ENCODE measurements at places on chromosomes 12 and 14. TPM values are rescaled to one million over a fixed set of nuclear protein-coding genes. Genes with fewer than 3 reads are reported as not detected.

The TOGARAM1 gene
- total RNA-seq, result 21.8 TPM

The TRPV4 gene
- 2.4 TPM for total RNA-seq

The TEX22 gene
- total RNA-seq, result 0.33 TPM

The P2RX7 gene
- total RNA-seq, result 4.7 TPM

The FGF23 gene
- not detected for total RNA-seq

The ERBB3 gene
- 7.2 TPM for total RNA-seq

The VDR gene
- 21.0 TPM for total RNA-seq

The ASB8 gene
- 37.3 TPM for total RNA-seq

The KRT3 gene
- not detected for total RNA-seq

The MGST1 gene
- 891 TPM for total RNA-seq

The RIPK3 gene
- 8.1 TPM for total RNA-seq

The RPS26 gene
- total RNA-seq, result 2,374 TPM

The GPRC5A gene
- 22.3 TPM for total RNA-seq

The BRI3BP gene
- total RNA-seq, result 4.0 TPM

The FOXN4 gene
- not detected for total RNA-seq

The C12orf50 gene
- total RNA-seq, result 1.4 TPM

The BBOF1 gene
- 3.1 TPM for total RNA-seq

The FOS gene
- 231 TPM for total RNA-seq

The NEUROD4 gene
- not detected for total RNA-seq

The TMPRSS12 gene
- not detected for total RNA-seq

The L3HYPDH gene
- total RNA-seq, result 23.8 TPM

The CCDC77 gene
- total RNA-seq, result 9.3 TPM

The SIX1 gene
- total RNA-seq, result 0.72 TPM

The DBX2 gene
- not detected for total RNA-seq

The PLA2G1B gene
- 4.4 TPM for total RNA-seq

The KRT6C gene
- not detected for total RNA-seq

The C12orf42 gene
- not detected for total RNA-seq

The HOXC4 gene
- total RNA-seq, result 4.6 TPM

Data from adrenal gland (tissue), 19 donors.